ENCODE measurements at places on chromosomes 13 and 19. TPM values are rescaled to one million over a fixed set of nuclear protein-coding genes. Genes with fewer than 3 reads are reported as not detected.
A peak's percentile ranks its signal among the peaks of the same experiment; 100 is the strongest.

GRCh38 chr19:15498910-15499309 is 9.4 kb upstream of the CYP4F22 start:
- no peak for DNase-seq

GRCh38 chr13:113864273-113864890 is 506 bp upstream of the GAS6 start:
- DNase-seq = peak; percentile 31

The ZNF91 gene
- total RNA-seq = 16.3 TPM

The RNF17 gene
- total RNA-seq = not detected

DNA sequence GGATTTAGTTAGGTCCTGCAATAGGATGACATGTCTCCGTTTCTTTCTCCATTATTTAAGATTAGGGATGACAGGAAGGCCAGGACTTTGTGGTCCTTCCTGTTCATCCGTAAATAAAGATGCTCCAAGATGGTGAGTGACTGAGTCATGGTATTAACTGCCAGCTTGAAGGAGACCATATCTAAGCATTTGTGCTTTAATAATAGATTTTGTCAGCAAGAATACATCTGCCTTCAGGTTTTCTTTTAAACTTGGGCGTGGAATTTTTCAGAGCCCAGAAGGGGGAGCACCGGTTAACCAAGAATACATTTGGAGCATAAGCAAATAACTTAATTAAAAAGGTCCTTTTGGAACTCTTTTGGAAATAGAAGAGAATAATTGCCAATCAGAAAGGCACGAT is 68.2 kb downstream of the ARHGAP35 start:
- peak; percentile 43 for DNase-seq

DNA sequence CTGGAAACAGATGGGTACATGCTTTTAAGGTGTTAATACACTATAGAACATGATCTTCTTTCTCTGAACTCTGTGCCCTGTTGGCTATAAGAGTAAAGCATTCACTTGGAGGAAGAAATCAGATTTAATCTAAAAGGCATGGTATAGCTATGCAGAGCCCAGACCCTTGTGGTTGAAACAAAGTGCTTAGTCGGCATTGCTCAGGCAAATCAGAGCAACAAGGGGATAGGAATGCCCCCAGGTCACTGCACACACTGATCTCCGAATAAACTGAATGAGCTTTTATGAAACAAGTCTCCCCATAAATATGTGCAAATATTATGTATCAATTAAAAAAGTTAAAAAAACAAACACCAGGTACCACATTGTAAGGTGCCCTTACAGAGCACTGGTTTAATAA is 52.0 kb upstream of the RGCC start:
- no peak for DNase-seq

The B3GNT8 gene
- total RNA-seq = 1.5 TPM

- peak; percentile 27 for DNase-seq
Observed at GRCh38 chr19:57171551-57172081, 4.3 kb upstream of the DUXA start.

- DNase-seq = no peak
Observed at GRCh38 chr13:53301449-53301848, 272.8 kb downstream of the OLFM4 start.

DNA sequence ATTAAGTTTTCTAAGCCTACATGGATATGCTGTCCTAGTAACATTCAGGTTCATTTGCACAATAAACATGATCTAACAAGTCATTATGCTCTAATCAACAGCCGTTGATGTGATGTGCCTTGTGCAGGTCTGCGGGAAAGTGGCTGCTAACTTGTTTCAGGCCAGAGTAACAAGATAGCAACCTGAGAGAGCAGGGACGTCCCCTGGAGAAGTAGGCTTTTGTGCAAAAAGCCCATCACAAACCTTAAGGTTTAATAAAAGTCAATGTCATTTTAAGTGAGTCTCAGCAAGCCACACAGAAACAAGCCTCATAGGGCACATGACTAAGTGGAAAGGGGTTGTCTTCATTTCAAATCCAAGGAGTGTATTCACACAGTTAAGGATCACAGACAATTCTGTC is 17.6 kb downstream of the FOXO1 start:
- DNase-seq = no peak

GRCh38 chr13:113883921-113884804 is 20.3 kb upstream of the GAS6 start:
- DNase-seq = no peak

DNA sequence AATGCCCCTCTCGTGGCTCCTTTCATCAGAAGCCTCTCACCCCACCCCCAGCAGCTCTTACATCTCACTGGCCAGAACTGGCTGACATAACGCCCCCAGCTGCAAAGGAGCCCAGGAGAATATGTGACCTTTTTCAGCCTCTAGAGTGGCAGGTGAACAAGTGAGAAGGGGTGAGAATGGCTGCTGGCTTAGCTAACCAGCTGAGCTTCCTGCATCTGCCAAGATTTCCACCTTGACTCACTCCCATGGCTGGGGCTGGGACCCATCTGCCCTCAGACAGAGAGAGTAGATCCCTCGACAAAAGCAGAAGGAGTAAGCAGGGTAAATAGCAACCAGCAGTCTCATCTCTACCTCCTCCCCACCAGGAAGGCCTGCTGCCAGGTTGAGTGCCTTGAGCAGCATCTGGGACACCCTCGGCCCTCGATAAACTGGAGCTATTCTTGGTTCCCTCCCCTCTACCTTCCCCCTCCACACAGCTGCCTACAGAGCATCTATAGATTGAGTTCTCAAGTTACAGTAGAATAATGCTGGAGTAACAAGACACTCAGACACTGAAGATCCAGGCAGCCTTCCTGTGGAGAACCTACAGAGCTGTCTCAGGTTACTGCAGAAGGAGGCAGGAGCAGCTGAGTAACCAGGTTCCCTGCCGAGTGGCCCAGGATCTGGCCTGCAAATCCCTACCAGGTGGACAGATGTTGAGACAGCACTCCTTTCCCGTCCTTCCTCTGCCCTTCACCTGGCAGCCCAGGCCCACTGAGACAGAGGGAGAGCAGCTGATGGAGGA is 15.5 kb downstream of the KASH5 start:
- DNase-seq = no peak

GRCh38 chr19:34493038-34493648 is 11.6 kb downstream of the WTIP start:
- no peak for DNase-seq

The RYR1 gene
- total RNA-seq = under 0.01 TPM

- DNase-seq = no peak
Observed at GRCh38 chr13:73293913-73294523, 235.2 kb downstream of the KLF5 start.

The JSRP1 gene
- 0.27 TPM for total RNA-seq

GRCh38 chr13:29771247-29771646 is 79.2 kb downstream of the UBL3 start:
- DNase-seq = peak; percentile 70

The CD37 gene
- not detected for total RNA-seq

The KLK15 gene
- total RNA-seq = not detected

The CEACAM8 gene
- total RNA-seq = not detected

The ZNF415 gene
- 2.3 TPM for total RNA-seq

- no peak for DNase-seq
Observed at GRCh38 chr13:114015969-114016295, 42.1 kb upstream of the C13orf46 start.

- DNase-seq = no peak
Observed at GRCh38 chr19:55456347-55456746, 5.1 kb downstream of the ISOC2 start.

- DNase-seq = peak; percentile 42
Observed at GRCh38 chr13:20713751-20714150, 10.3 kb downstream of the IL17D start.

GRCh38 chr13:39777527-39778061 is 122.1 kb downstream of the COG6 start:
- peak; percentile 84 for DNase-seq

DNA sequence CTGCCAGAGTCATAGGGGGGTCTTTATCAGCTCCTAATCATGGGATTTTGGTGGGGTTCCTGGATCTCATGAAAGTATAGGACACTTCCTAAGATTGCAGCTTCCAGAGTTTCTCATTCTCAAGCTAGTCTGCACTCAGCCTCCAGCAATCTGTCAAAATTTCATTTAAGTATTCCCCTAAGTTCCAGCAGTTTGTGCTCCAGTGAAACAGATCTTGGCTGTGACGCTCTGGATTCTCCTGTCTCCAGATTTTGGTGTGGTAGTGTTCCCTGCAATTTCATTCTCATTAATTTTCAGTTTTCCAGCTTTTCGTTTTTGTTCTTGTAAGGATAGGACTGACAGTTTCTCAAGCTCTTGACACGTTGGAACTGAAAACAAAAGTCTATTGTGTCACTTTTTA is 908.9 kb upstream of the MIR17HG start:
- DNase-seq = peak; percentile 27

DNA sequence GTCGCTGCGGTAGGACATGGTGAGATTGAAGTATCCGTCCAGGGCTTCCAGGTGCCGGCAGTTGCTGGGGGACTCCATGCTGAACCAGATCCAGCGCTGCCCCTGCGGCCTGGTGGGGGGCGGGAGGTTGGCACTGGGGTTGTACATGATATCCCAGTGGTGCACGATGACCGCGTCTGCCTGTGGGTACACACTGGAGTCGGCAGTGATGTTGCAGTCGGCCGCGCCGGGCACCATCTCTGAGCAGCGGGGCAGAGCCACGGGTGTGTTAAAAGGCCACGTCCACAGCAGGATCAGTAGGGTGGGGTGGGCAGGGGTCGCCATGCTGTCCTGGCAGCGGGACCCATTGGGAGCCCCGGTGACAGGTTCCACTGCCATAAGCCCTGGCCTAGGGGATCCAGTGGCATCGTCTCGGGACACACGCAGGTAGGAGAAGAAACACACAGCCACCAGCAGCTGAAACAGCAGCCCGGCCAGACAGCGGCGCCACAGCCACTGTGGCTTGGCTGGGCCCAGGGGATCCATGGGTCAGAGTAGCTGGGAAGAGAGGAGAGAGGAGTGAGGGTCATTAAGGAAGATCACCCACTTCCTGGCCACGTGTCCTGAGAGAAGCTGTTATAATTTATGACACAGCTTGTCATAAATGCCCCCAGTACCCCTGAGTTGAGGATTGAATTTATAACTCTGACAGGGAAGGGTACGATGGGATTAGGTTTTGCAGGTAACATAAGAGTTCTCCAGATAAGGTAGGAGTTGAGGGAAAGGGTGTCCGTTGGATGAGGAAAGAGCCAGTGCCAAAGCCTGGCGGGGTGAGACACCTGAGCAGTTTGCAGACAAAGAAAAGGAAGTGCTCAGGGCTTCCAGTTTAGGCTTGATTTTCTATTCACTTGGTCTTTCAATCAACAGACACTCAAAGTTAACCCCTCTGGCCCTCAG is 2.9 kb downstream of the FUT5 start:
- no peak for DNase-seq

The CGB3 gene
- total RNA-seq = not detected

- peak; percentile 6 for DNase-seq
Observed at GRCh38 chr13:87669379-87669978, 1.7 kb upstream of the SLITRK5 start.

DNA sequence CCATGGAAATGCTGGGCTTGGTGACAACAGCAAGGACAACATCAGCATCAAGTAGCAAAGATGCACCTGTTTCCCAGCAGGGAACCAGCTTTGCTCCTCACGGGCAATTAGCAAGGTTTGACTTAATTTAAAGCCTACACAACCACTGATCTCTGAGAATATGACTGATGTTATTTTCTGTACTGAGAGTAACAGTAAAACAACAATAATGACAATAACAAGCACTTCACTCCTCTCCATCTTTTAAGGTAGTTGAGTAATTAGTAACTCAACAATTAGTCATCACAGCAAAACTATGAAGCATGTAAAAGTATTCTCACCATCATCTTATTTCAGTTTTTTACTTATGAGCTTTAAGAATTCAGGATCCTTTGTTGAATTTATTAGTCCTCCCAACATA is 37.3 kb downstream of the ENOX1 start:
- no peak for DNase-seq

DNA sequence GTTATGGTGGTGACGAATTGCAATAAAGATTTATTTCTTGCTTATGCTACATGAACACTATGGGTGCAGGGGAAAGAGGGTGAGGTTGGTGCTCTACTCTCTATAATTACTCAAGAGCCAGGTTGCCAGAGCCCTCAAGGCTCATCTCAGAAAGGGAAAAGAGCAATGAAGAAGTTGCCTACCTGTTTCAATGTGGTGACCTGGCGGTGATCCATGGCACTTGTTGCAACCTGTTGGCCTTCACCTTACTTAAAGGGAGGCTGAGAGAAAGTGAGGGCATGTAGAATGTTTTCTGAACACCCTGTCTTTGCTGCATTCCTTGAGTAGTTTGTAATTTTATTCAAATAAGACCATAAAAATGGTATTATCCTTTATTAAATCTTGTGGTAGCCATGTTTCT is 394.4 kb downstream of the GPC6 start:
- no peak for DNase-seq

GRCh38 chr13:70723732-70724131 is 615.5 kb upstream of the KLHL1 start:
- DNase-seq = no peak

Measured in fibroblast of the aortic adventitia (primary cell).